SJCRH30 (cell line): ENCODE measurements at places on chromosomes 7 and 10. TPM values are rescaled to one million over a fixed set of nuclear protein-coding genes. Genes with fewer than 3 reads are reported as not detected.
A peak's percentile ranks its signal among the peaks of the same experiment; 100 is the strongest.

PIK3AP1 gene
- total RNA-seq = 5.6 and 7.1 TPM in 2 replicates

CHST15 gene
- 2.2 and 2.8 TPM in 2 replicates for total RNA-seq

ZCWPW1 gene
- 1.1 and 1.2 TPM in 2 replicates for total RNA-seq

TLX1 gene
- total RNA-seq = not detected in 2 replicates

UCN3 gene
- total RNA-seq = 0.10 and 0.20 TPM in 2 replicates

PHF14 gene
- total RNA-seq = 90.0 and 109 TPM in 2 replicates

GBX1 gene
- 0.48 and 0.95 TPM in 2 replicates for total RNA-seq

KLHDC10 gene
- 76.3 and 92.0 TPM in 2 replicates for total RNA-seq

CD36 gene
- total RNA-seq = 0.13 and 0.22 TPM in 2 replicates

SUN3 gene
- not detected in 2 replicates for total RNA-seq

SPAG6 gene
- 0.25 and 1.3 TPM in 2 replicates for total RNA-seq

DNA sequence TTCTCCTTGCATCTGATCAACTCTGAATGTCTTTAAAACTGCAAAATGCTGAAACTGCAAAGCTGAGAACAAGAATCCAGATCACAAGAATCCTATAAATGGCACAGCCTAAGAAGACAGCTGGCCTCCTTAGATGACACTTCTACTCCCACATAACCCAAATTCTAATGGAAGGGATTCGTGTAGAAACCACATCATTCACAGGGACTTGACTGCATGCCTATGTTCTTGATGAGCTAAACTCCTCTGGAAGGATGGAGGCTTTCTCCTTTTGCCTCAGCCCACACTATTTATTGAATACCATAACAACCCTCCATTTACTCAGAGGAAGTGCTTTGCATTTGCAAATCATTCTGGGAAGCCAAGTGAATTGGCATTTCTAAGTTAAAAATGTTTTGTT lies 252.5 kb upstream of the VWC2 start:
- H3K27me3 ChIP-seq = 0 out of 2 replicates have a peak, but pooled peaks cover 3% of the 10 kb centered on the region
- H3K4me3 ChIP-seq = no peak overlapping the region
- no peak for DNase-seq
- H3K4me1 ChIP-seq = no peaks in the 10 kb centered on the region

DNA sequence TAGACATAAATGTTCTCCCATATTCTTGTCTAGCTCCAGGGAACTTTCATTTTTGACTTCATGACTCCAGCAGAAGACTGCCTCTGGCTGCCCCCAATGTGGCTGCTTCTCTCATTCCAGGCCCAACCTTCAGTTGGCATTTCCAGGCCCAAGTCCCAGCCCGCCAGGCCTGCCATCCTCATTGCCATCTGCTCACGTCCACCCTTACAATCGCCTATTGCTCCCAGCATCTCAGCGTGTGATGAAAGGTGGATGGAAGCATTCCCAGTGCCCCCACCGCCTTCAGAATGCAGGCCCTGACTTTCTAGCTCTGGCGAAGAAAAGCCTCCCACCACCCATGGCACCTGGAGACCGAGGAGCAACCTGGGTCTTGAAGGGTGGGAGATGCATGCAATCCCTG lies 132.1 kb upstream of the LANCL2 start:
- H3K4me1 ChIP-seq = no peaks in the 10 kb centered on the region
- no peaks in the 10 kb centered on the region for H3K36me3 ChIP-seq
- no peak for DNase-seq
- H3K4me3 ChIP-seq = no peak overlapping the region

GRCh38 chr7:74138945-74139843 lies 35.0 kb upstream of the EIF4H start:
- no peaks in the 10 kb centered on the region for H3K4me1 ChIP-seq
- no peak overlapping the region for H3K27ac ChIP-seq
- H3K36me3 ChIP-seq = no peaks in the 10 kb centered on the region
- DNase-seq = no peak

DNA sequence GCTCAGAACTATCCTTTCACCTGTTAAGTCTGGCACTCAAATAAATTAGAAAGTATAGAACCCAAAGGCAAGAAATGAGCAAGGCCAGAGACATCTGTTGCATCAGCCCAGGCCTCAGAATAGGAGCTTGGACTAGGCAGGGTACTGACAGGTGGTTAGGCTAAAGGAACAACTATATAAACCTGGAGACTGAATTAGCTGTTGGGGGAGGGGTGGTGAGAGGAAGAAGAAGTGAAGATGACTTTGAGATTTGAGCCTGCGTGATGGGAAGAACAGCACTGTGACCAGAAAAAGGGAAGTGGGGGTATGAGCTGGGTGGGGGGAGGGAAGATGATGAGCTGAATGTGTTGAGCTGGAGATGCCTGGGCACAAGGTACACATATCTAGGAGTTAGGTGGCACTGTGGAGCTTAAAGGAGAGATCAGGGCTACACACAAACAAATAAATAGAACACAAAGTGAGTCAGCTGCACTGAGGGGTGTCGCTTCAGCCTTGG lies 244.7 kb downstream of the PTEN start:
- H3K4me3 ChIP-seq = no peak overlapping the region
- no peaks in the 10 kb centered on the region for H3K4me1 ChIP-seq
- H3K27ac ChIP-seq = no peak overlapping the region
- H3K36me3 ChIP-seq = no peaks in the 10 kb centered on the region
- no peak for DNase-seq
- no peaks in the 10 kb centered on the region for H3K27me3 ChIP-seq

DNA sequence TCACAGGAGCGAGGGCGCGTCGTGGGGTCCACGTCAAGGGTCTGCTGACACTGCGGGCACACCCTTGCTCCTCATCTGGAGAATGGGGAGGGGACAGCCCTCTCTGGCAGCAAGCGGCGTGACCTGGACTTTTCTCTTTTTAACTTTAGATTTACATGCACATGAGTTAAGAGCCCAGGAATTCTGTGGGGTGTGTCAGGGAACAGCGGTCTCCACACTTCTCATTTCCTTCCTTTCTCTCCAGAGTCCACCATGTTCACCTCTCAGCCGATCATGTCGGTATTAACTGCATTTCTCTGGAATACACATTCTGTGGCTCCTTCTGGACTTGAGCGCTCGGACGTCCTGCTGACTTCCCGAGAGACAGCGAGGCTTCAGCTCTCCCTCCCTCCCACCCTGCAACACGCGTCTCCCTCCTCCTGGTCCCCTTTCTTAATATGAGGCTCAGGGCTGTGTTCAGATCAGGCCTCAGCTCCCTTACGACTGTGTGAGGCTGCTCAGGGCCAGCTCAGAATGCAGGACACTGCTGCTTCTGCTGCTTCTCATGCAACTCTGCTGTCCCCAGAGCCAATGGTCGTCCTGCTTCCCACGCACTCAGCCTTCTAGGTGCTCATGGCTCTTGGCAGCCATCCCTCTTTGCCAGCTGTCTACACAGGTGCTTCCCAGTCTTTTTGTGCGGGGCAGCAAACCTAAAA lies 261.3 kb downstream of the ELFN1 start:
- H3K36me3 ChIP-seq = no peaks in the 10 kb centered on the region
- no peak overlapping the region for H3K4me3 ChIP-seq
- no peak overlapping the region for H3K27ac ChIP-seq
- H3K4me1 ChIP-seq = no peaks in the 10 kb centered on the region

- H3K36me3 ChIP-seq = no peaks in the 10 kb centered on the region
- peaks cover 22% of the 10 kb centered on the region for H3K4me1 ChIP-seq
- no peaks in the 10 kb centered on the region for H3K27me3 ChIP-seq
- DNase-seq = peak; percentile 82
Measured at GRCh38 chr10:95221124-95221523, 27.1 kb downstream of the ACSM6 start.

GRCh38 chr7:71488308-71488707 lies 356.4 kb downstream of the GALNT17 start:
- H3K27me3 ChIP-seq = no peaks in the 10 kb centered on the region
- peak; percentile 4 for DNase-seq
- no peak overlapping the region for H3K4me3 ChIP-seq
- H3K4me1 ChIP-seq = no peaks in the 10 kb centered on the region
- H3K36me3 ChIP-seq = no peaks in the 10 kb centered on the region
- no peak overlapping the region for H3K27ac ChIP-seq

DNA sequence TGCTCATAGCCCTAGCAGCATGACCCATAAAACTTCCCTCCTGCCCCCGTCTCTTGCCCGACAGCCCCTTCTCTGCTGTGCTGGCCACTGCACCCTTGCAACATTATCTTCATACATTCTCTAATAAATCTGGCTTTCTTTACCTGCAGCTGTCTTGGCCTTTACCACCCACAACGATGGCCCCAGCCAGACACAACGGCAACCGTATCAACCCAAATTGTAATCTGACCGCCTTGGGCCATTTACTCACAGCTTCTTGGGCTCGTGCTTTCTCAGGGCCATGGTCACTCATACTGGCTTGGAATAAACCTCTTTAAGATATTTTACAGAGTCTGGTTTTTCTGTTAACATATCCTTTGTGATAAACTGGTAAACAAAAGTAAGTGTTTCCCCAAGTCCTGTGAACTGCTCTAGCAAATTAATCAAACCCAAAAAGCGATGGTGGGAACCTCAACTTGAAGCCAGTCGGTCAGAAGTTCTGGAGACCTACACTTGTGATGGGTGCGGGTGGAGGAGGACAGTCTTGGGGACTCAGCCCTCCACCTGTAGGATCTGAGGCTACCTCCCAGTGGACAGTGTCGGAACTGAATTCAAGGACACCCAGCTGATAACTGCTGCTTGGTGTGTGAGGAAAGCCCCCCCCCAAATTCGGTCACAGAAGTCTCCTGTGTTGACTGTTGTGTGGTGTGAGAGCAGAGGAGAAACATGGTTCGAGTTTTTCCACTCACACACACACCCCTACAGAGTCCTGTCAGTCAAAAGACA lies 87.6 kb upstream of the ATP6V0A4 start:
- no peak overlapping the region for H3K4me3 ChIP-seq
- peak overlapping the region; percentile 70 for H3K27ac ChIP-seq
- H3K4me1 ChIP-seq = peaks cover 40% of the 10 kb centered on the region
- H3K36me3 ChIP-seq = peaks cover 8% of the 10 kb centered on the region; the same call in 1 of the 2 replicates
- DNase-seq = peak; percentile 83

GRCh38 chr7:15725051-15725450 lies 38.6 kb upstream of the MEOX2 start:
- no peaks in the 10 kb centered on the region for H3K36me3 ChIP-seq
- H3K27me3 ChIP-seq = no peaks in the 10 kb centered on the region
- DNase-seq = no peak
- no peak overlapping the region for H3K4me3 ChIP-seq
- no peak overlapping the region for H3K27ac ChIP-seq

GRCh38 chr10:133133471-133134231 lies 26.4 kb upstream of the KNDC1 start:
- no peak overlapping the region for H3K4me3 ChIP-seq
- no peak for DNase-seq
- no peaks in the 10 kb centered on the region for H3K4me1 ChIP-seq
- H3K36me3 ChIP-seq = no peaks in the 10 kb centered on the region

GRCh38 chr10:28920091-28920490 lies 242.8 kb downstream of the BAMBI start:
- no peaks in the 10 kb centered on the region for H3K36me3 ChIP-seq
- DNase-seq = no peak
- H3K27ac ChIP-seq = no peak overlapping the region
- H3K27me3 ChIP-seq = no peaks in the 10 kb centered on the region
- H3K4me3 ChIP-seq = no peak overlapping the region
- no peaks in the 10 kb centered on the region for H3K4me1 ChIP-seq

GRCh38 chr10:99207340-99207739 lies 28.3 kb downstream of the HPSE2 start:
- no peaks in the 10 kb centered on the region for H3K27me3 ChIP-seq
- no peaks in the 10 kb centered on the region for H3K4me1 ChIP-seq
- H3K27ac ChIP-seq = no peak overlapping the region
- H3K36me3 ChIP-seq = no peaks in the 10 kb centered on the region
- no peak overlapping the region for H3K4me3 ChIP-seq

GRCh38 chr7:49327155-49327554 lies 402.8 kb downstream of the CDC14C start:
- no peaks in the 10 kb centered on the region for H3K27me3 ChIP-seq
- DNase-seq = no peak
- H3K4me3 ChIP-seq = no peak overlapping the region
- H3K4me1 ChIP-seq = no peaks in the 10 kb centered on the region
- no peak overlapping the region for H3K27ac ChIP-seq
- H3K36me3 ChIP-seq = no peaks in the 10 kb centered on the region

DNA sequence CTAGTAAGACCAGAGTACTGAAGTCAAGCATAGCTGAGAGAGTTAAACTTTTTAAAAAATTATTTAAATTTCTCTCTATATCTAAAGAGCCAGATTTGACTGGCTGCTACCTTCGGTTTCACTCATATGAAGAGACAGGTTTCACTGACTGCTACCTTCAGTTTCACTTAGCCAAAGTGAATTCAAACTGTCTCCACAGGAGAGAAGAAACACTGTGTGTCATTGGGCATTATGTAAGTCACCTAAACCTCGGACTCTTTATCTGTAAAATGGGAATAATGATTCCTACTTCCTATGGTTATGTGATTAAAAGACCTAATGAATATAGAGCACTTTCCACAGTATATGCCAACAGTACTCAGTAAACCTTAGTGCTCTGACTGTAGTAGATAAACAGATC lies 41.6 kb upstream of the MET start:
- no peaks in the 10 kb centered on the region for H3K27me3 ChIP-seq
- H3K36me3 ChIP-seq = no peaks in the 10 kb centered on the region
- no peak overlapping the region for H3K4me3 ChIP-seq
- H3K4me1 ChIP-seq = peaks cover 11% of the 10 kb centered on the region
- H3K27ac ChIP-seq = no peak overlapping the region
